GM13977 (cell line): ENCODE measurements at places on chromosomes 2 and 18.

GRCh38 chr2:232444409-232445148 is 11.4 kb upstream of the ALPI start:
- peak; percentile 77 for DNase-seq

- no peak for DNase-seq
Observed at GRCh38 chr2:106311041-106311370, 116.9 kb upstream of the UXS1 start.

DNA sequence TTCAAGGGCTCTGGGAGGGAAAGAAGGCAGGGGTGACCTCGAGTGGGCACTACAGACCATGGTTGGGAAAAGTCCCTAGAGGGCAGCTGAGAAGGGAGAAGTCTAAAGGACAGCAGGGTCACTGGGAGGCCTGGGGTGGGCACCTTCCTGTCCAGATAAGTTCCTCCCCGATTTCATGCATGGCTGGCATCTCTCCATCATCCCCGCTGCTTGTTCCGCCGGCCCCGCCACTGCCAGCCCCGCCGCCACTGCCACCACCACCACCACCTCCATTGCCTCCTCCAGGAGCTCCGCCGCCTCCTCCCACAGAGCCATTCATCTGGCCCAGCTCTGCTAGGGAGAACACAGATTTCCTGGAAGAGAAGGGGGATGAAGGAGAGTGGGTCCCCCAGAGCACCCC is 53.6 kb downstream of the MTHFD2 start:
- DNase-seq = no peak

- no peak for DNase-seq
Observed at GRCh38 chr2:224876522-224876921, 160.4 kb upstream of the CCDC195 start.

DNA sequence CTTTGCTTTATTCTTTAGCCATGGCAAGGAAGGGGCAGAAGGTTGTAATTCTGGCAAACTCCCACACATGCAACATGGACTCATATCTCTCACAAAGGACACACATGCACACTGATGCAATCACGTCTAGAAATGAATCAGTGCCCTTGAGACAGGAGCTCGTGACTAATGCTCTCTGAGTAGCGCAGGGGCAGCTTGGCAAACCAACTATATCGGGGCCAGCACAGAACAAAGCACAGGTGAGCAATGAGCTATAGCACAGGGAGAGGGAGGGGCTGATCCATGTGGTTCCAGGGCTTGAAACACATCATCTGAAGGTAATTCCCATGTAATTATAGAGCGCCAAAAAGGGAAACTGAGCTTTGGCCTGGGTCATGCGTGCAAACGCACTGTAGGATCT is 165.2 kb upstream of the KLF7 start:
- peak; percentile 45 for DNase-seq

DNA sequence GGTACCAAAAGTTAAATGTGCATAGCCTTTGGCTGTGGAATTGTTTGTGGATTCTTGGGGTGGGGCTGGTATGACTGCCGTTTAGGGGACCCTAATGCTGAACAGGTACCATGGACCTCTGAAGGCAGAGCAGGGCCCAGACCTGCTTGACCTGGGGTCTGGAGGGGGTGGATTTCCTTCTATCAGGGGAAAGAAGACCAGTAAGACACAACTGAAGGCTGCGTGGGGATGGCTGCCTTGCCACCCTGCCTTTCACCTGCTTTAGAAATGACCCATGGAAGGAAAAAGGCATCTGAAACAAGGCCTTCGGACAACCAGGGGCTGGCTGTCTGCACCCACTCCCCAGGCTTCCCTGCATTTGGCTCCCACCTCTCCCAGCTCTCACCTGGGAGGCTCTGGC is 17.7 kb upstream of the RESP18 start:
- no peak for DNase-seq

DNA sequence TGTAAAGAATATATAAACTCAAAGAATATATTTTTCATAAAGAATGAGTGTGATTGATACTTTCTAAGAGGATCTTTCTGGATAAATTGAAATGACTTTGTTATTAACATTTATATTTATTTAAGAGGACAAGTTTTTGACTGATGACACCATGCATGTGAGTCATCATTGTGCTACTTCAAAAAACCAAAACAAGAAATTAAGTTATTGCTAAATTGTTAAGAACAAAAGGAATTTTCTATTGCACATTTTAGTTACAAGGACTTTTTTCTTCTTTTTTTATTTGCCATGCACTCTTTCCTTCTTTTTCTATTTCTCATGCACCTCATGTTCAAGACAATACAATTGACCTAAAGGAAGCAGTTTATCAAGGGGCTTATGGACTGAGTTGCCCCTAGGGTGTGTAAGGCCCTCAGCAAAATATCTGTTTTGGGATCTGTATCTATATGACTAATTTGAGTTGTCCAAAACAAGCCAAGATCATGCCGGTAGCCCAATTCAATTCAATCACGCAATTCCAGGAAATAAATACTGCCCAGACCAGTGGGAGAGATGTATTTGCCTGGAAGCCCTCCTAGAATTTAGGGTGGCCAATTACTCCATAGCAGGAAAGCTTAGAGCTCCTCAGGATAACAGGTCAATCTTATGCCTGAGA is 654.3 kb downstream of the METTL4 start:
- no peak for DNase-seq

- DNase-seq = no peak
Observed at GRCh38 chr2:142876423-142876822, 1.0 kb upstream of the KYNU start.

DNA sequence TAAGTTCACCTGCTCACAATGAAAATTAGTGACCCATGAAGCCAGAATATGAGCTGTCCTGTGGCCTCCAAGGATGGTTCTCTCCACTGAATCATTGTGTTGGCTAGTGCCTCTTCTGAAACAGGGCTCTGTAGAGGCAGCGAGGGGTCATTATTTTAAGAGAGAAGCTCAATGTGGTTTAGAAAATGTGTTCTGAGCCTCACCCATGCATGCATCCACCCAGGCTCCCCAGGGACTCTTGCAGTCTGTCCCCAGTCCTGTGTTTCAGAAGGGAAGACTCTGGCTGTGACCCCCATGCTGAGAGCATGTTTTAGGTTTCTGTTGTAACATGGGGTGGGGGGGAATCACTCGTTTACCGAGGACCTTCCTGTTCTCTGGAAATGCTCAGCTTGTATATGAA is 135.2 kb downstream of the RNF144A start:
- peak; percentile 39 for DNase-seq

DNA sequence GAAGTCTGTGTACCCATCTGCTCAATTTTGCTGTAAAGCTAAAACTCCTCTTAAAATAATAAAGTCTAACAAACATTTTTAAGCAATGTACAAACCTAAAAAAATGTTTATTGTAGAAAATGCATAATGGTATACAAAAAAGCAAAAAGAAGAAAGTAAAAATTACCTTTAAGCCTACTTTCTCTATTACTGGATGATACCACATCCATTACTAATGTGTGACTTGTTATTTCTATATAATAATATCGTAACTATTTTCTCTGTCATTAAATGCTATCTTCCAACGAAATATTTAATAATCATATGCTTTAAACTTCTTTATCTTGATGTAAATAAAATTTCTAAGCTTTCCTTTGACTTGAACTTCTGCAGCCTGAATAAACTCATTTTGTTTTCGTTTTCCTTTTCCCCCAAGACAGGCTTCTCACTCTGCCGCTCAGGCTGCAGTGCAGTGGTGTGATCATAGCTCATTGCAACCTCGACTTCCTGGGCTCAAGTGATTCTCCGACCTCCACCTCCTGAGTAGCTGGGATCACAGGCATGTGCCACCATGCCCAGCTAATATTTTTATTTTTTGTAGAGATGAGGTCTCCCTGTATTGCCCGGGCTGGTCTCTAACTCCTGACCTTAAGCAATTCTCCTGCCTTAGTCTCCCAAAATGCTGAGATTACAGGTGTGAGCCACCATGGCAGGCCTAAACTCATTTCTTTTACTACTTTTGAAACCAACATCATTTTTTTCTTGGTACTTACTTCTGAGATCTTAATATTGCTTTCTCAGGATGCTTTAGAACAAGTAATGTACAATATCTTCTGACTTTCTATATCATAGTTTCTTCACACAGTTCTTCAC is 18.1 kb upstream of the DNAH7 start:
- no peak for DNase-seq

DNA sequence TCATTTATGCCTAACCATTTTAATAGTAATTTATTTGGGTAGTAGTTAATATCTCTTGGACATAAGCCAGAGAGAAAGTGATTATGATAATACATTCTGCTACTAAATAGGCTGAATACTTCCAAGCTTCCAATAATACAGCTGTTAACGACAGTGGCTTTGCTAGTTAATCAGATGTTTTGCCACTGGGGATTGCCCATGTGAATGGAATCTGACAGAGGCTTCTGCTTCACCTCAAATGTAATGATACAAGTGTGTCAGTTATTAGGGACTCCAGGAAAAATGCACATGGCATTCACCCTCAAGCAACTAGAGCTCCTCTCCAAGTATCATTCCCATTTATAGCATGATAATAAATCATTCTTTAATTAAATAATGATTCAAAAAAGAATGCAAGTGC is 185.0 kb upstream of the TMEFF2 start:
- no peak for DNase-seq

- no peak for DNase-seq
Observed at GRCh38 chr2:202361108-202361507, 15.0 kb upstream of the BMPR2 start.

GRCh38 chr2:206713746-206714145 is 4.5 kb downstream of the DYTN start:
- peak; percentile 20 for DNase-seq

DNA sequence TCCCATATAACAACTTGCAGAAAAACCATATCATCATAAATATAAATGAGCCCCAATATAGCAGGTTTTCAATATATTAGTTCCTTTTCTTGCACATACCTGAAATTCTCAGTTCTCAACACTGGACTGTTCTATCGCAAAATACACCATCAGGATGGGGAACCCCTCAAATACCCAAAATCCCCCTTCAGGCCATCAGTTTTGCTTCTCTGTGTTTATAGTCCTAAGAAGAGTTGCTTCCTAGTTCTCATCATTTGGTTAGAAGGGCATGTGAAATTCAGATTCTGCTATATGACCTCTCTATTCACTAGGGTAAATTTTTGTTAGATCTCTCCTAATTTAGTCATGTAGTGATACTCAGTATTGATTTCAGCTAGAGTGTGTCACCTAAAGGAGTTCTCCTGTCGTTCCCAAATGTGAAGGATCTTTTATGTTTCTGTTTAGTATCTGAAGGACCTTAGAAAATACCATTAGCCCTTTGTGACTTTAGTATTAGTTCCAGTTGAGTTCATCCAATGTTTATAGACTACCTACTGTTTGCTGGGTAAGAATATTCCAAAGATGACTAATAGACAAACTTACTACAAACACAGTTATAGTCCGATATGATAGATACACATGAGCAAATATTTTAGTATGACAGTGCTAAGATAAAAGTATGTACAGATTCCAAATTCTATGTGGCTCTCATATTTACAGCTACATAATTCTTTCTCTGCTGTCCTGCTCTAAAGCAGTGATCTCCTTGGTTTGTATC is 115.8 kb downstream of the TTC27 start:
- peak; percentile 40 for DNase-seq

GRCh38 chr2:55887901-55888624 is 35.5 kb downstream of the EFEMP1 start:
- no peak for DNase-seq

DNA sequence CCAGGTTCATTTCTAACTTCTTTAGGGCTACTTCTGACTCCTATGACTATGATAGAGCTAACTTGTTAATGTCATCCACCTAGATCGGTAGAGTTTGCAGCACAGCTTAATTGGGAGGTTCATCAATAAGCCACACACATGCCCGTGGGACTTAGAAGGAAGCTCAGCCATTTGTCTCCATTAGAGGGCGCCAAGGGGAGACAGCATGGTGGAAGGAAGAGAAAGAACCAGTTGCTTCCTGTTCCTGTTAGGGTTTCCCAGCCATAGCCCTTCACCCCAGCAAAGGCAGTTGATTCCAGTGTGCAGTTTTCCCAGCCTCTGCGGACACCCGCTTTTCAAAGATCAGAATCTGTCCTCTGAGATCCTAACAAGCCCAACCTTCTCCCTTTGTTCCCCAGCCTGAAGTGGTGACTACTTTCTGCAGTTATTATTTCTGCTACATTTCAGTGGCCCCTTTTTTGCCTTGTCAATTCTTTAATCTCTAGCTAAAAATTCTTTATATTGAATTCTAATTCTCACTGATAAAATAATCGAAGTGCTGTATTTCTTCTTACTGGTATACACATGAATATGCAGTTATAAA is 30.3 kb downstream of the MAIP1 start:
- DNase-seq = no peak

DNA sequence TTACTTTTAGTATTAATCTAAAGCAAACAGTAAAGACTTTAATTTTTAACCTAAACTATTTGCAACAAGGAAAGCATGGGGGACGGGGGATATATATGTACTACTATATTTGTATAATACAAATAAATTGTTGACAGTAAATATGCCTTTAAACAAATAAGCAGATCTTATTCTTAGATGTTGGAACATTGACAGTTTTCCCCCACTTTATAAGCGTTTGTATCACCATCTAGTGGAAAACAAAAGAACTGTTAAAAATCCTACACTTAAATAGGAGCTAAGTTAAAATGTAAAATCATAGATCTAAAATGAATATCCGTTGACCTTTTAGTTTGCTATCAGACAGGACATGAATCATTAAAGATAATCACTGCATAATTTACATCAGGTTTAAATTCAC is 50.0 kb downstream of the RBBP8 start:
- no peak for DNase-seq

DNA sequence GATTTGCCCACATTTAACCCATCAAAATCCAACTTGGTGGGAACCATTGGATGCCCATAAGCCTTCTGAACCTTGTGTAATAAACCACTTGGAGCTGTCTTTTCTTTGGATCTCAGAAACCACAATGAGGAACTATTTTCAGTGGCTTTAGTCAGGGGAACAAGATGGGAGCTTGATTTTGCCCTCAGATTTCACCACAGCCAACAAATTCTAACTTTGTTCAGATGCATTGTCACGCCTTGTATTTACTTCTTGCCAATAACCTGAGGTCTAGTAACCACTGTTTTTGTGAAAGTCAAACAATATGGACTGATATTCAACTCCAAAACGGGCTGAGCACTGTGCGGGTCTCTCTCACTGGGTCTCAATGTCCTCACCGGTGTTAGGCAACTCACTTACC is 508.2 kb downstream of the TNS1 start:
- DNase-seq = no peak

GRCh38 chr18:68427951-68428401 is 286.9 kb downstream of the TMX3 start:
- DNase-seq = no peak

- no peak for DNase-seq
Observed at GRCh38 chr2:10432311-10433181, 15.6 kb downstream of the ODC1 start.

DNA sequence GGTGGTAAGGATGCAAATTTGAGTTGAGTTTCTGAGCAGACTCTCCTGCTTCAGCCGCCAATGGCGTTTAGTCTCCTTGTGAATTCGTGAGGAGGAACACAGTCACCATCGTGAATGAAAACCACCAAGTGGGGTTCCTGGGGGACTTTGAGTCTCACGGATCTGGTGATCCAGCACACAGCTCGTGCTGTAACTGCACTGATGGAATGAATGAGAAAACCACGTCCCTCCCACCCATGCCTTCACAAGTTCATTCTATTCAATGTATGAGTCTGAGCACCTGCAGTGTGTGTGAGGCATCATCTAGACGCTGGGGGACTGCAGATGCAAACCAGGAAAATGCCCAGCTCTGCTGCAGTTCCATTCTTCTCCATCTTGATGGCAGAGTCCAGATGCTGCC is 127.9 kb downstream of the PIEZO2 start:
- DNase-seq = no peak

- DNase-seq = no peak
Observed at GRCh38 chr2:132515010-132515409, 98.4 kb downstream of the GPR39 start.

- no peak for DNase-seq
Observed at GRCh38 chr2:216373896-216374295, 1.6 kb upstream of the MARCHF4 start.
